ENCODE measurements at places on chromosomes 1 and 21.
A peak's percentile ranks its signal among the peaks of the same experiment; 100 is the strongest.

DNA sequence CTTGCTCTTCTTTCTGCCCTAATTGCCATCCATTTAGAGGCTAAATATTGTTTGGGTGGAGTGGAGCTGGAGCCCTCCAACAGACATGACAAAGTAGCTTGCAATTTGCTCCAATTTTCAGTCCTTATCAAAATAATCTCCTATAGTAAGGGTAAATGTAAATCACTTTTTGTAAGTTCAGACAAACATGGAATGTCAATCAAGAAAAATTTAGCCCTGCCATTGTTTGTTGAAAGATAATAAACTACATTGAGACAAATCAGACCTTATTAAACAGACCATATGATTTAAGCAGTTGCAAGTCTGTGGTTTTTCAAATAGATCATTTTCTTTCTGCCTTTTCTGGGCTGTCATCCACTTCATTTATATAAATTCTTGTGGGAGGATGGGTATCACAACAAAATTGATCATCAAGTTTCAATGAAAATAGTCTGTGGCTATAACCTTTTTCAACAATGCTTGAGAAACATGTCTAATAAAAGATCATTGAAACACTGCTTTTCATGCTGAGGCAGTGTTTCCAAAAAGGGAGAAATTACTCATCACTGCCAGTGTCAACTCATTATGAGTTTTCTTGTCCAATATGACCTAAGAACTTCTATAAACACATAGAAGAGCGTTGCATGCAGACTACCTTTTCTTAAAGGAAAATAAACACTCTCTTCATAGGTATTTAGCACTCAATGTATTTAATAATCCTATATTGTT, 1152.0 kb upstream of the B3GALT2 start:
- no peak for DNase-seq

GRCh38 chr1:182114627-182115023, 53.1 kb upstream of the ZNF648 start:
- DNase-seq = no peak

GRCh38 chr1:61079296-61079897, 3.0 kb upstream of the NFIA start:
- no peak for DNase-seq

- no peak for DNase-seq
Observed at GRCh38 chr21:35578831-35579471, 481.4 kb downstream of the SETD4 start.

DNA sequence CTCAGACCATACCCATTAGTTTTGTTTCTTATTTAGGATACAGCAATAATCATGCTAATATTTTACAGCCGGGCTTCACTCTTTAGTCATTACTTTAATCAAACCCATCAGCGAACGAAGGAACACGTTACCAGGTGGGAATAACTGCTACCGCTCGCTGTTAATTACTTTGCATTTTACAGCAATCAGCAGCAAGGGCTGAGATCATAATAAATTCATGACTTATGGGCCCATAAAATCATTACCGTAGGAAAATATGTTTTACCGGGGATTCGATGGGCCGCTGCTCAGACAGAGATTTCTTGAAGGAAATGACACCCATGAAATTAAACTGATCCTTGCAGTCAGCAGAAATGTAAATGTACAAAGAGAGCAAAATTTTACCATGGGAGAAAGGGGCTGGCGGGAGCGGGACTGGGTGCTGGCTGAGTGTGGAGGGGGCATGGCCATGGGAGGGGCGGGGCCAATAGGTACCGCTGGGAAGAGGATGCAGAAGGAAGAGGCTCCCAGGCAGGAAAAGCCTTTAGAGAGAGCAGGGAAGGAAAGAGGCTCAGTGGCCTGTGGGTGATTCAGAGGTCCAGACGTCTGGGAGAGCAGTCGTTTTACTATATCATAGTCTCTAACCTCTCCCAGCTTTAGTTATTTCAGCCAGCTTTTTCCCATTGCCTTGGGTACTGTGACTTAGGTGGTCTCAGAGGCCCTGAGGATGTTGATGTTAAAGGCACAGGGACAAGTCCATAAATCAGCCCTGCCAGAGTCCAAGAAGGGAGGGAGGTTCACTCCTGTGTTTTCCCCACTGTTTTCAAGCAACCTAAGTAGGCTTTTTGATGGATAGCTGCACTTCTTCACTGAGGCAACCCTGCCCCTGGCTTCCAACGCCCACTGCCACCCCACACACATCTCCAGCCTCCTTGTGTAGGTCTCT, 258.9 kb downstream of the SEC16B start:
- no peak for DNase-seq

DNA sequence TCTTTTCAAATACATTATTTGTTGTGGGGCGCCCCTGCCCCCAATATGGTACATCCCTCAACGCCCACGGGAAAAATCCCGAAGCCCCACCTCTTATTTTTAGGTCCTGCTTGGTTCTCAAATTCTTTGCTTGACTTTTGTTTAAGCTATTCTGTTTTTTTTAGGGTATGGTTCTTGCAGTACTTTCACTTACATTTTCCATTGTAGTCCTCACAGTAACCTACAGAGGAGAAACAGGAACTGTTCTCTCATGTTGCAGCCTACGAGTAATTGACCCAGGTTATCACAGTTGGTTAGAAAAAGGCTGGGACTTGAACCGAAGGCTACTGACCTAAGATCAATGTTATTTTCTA, 697 bp upstream of the C21orf91 start:
- DNase-seq = no peak

DNA sequence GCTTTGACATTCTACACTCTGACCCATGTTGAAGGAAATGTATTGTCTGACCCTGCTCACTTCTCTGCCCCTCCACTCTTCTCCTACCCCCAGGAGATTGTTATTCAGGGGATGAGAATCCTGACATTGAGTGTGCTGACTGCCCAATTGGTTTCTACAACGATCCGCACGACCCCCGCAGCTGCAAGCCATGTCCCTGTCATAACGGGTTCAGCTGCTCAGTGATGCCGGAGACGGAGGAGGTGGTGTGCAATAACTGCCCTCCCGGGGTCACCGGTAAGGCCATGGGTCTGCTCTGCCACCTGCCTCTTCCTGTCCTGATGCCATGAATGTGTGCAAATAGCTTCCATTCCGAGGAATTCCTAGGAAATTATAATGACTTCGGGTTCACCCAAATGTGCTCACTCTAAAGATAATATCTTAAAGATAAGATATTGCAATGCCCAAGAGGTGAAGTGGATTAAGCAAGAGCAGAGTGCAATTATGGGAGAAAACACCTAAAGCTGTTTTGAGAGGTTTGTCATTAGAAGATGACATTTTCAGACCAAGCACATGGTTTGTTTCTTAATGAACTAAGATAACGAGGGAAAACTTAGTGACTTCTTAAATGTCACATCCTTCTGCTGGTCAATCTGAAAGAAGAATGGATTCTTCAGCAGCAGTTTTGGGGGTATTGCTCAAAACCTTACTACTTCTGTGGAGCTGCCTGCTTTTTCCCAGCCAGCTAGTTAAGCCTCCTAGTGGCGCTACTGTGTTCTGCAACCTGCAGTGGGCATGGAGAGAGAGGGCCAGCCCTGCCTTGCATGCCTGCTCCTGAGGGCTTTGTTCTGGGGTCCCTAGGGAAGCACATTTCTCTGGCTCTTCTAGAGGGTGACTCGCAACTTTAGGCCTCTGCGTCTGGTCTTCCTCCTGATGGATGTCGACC, 41.6 kb downstream of the LAMC2 start:
- DNase-seq = no peak

DNA sequence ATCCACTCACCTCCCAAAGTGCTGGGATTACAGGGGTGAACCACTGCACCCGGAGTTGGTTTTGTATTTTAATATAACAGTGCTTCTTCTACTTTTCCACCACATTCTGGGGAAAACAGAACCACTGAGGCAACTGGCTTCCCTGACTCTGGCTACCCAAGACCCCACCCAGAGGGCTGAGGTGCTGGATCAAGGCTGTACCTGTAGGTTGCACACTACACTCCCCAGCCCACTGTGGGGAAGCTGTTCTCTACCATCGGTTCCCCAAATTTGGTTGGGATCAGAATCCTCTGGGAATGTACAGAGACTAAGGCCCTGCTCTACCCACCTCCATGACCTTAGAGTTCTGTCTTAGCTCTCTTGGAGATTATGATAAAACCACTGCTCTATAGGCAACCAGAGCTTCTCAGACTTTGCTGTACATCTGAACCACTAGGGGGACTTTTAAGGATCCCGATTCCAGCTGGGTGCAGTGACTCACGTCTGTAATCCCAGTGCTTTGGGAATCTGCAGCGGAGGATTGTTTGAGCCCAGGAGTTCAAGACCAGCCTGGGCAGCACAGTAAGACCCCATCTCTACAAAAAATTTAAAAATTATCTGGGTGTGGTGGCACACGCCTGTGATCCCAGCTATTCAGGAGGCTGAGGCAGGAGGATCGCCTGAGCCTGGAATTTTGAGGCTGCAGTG, 51.6 kb downstream of the GNG4 start:
- no peak for DNase-seq

DNA sequence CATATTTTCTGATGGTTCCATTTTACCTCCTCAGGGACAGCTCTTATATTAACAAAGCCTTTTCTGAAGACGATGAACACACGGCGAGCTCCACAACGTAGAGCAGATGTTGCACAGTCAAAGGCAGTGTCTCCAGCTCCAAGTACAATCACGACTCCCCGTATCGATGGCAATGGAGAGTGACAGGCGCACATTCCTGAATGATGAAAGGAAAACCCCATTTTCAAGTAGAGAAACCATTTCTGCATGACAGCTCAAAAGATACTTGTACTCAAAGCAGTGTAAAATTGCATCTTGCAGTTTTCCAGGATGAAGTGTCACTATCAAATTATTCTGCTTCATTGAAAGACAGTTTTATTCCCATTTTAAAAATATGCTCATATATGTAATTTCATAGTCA, 327.6 kb downstream of the DPYD start:
- DNase-seq = no peak

- DNase-seq = no peak
Observed at GRCh38 chr1:65924471-65924870, 131.8 kb downstream of the PDE4B start.

DNA sequence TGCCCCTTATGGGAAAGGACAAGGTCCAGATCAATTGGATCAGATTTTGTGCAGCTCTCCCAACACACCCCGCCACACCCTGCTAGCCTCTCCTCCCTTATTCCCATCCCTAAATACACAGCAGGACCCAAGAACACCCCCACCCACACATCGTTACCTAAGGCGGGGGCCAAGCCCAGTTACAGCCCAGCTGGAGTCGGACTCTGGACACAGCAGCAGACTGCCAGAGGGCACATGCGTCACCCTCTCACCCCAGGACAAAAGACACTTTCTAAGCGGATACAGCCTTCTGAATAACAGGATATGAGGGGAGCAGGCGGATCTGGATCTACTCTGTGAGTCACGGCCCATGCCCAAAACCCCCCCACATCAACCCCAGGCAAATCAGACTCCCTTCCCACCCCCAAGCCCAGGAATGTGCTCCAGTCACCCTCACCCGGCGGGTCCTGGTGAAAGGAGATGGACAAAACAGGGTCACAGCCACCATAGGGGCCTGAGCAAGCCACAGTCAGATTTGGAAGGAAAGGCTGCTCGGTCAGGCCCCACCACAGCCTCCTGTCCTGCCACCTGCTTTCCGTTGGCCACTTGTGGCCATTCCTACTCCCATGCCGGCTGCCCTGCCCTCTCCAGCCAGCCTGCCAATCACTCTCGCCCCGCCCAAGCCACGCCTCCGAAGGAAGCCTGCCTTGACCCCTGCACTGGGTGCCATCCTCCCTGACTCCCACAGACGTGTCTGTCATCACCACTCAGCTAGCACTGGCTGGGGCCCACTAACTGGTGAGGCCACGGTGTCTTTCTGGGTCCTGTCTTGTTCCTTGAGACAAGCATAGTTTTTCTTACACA, 4.0 kb downstream of the S100A16 start:
- no peak for DNase-seq

GRCh38 chr1:220880726-220881506, 1.7 kb downstream of the HLX start:
- no peak for DNase-seq

- DNase-seq = no peak
Observed at GRCh38 chr1:30762930-30763650, 5.5 kb upstream of the LAPTM5 start.

- no peak for DNase-seq
Observed at GRCh38 chr1:215031392-215031791, 51.1 kb upstream of the KCNK2 start.

- peak; percentile 54 for DNase-seq
Observed at GRCh38 chr1:26378088-26378878, 5.7 kb upstream of the ZNF683 start.

DNA sequence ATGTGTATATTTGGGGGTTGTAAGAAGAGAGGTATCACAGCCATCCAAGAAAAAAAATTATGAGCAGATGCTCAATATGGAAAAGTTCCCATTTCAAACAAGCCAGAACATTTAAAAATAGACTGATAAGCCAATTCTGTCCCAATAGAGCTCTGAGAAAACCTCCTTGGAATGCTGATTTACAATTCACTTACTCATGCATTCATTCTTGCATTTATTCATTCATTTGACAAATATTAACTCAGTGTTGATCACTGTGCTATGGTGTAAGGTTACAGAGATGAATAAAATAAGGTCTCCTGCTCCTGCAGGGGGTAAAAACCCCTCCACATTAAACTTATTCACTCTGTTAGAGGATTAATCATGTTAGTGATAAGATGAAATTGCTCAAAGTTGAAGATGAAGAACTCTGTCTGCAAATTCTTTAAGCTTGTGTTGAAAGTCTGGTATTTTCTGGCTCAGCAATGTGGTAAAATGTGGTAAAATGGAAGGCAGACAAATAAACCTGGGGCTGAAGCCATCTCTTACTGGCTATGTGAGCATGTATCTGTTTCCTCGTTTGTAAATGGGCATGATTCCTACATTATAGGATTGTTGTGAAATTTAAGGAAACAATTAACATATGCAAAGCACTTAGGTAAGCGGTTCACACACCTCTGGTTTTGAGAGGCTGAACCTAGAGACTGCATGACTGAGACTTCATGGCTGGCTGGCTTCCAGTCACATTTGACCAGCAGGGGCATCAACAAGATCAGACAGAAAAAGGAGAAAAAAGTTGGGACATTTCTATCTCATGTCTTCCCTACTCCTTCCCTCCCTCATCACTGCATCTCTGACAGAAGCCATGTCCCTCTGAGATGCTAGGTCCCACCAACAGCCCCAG, 45.0 kb upstream of the DAB1 start:
- no peak for DNase-seq

GRCh38 chr21:44993321-44994046, 53.7 kb downstream of the SLX9 start:
- DNase-seq = no peak

DNA sequence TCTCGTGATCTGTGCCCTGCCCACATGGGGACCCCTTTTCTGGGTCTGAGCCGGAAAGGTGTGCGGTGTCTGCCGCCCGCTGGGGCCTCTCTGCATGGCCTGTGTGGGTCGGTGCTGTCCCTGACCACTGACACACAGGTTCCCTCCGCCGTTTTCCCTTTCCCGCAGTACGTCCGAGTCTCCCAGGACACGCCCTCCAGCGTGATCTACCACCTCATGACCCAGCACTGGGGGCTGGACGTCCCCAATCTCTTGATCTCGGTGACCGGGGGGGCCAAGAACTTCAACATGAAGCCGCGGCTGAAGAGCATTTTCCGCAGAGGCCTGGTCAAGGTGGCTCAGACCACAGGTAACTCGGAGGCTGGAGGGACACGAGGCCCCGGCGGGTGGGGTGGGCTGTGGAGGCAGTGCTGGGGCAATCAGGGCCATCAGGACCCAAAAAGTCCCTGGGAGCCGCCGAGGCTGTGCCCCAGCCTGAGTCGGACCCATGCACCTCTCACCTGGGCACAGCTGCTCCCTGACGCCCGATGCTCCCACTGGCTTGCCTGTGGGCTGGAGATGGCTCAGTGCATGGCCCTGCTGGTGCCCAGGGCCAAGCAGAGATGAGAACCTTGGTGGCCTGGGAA, 13.3 kb downstream of the TRPM2 start:
- no peak for DNase-seq

Data from T-helper 17 cell (primary cell).